ENCODE measurements at places on chromosomes 2 and 18. TPM values are rescaled to one million over a fixed set of nuclear protein-coding genes. Genes with fewer than 3 reads are reported as not detected.

DNA sequence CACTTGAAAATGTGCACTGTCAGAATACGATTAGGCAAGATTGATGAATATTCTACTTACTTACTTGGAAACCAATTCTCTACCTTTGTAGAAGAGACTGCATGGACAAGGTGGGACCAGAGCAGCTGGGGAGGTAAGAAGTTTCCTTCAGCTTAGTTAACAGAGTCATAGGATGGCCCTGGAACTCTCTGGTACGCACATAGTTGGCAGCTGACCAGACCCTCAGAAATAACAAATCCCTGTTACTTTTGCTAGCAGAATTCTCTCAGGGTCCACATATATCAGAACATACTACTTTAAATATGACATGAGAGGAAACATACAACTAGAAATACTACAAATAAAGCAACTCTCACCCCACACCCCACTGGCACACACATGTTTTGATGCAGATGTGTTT lies 24.8 kb upstream of the STAT1 start:
- no peaks in the 10 kb centered on the region for H3K36me3 ChIP-seq
- no peak for DNase-seq
- no peak overlapping the region for H3K4me3 ChIP-seq
- no peak overlapping the region for H3K27ac ChIP-seq
- peaks cover 29% of the 10 kb centered on the region for H3K4me1 ChIP-seq

DNA sequence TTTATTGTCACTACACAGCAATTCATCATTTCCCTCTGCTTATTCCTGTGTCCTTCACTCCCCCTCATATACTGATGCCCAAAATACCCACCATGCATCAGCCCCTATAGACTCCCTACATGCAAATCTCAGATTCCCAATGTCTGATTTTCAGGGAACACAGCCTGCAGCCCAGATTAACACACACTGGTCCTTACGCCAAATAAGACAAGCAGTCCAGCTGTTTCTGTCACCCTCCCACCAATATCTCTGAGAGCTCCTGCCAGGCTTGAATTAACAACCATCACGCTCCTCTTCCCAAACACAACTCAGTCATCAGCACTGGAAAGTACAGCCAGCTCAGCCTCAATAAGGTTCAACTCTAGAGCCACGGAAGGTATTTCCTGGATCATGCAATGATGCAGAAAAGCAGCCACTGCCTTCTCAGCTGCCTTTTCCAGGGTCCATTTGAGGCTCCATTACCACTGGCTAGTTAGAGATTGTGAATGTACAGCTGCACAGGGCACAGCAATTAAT lies 39.0 kb upstream of the SLC35F5 start:
- H3K4me3 ChIP-seq = no peak overlapping the region
- H3K4me1 ChIP-seq = peaks cover 52% of the 10 kb centered on the region
- H3K27ac ChIP-seq = no peak overlapping the region

DNA sequence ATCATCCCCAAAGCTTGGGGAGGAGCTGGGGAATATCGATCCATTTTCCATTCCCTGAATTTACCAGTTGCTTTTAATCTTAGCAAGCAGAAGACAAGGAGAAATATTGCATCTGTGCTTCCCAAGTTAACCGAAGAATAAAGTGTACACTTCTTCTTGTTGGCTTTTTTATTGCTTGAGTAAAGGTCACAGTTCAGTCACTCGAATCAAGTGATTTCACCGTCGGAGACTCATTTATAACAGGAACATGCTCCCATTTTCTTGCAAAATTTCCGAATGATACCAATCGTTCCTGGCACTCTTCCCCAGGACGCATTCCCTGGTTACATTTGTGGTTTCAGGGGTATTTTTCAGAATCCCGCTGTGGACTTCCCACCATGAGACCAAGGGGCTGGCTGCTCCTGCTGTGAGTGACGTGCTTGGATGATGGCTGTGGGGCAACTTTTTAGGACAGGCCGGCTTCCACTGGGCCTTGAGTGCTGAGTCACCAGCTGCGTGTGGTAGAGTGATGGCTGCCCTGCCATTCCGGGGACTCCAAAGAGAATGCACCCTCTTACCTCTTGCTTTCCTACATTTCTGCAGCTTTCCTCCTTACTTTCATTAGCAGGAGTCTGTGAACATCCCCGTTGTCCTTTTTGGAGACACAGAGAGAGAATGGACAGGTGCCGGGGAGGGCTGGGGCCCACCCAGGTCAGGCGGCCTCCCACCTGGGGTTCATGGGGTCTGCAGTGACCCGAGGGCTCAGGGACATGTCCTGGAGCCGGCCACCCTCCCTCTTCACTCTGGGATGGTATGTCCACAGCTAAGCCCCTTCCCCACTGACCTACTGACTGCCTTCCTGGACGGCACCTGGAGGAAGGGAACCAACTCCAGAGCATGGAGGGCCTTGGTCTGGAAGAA lies 60.7 kb upstream of the HDAC4 start:
- H3K27me3 ChIP-seq = peaks cover 49% of the 10 kb centered on the region
- DNase-seq = no peak

DNA sequence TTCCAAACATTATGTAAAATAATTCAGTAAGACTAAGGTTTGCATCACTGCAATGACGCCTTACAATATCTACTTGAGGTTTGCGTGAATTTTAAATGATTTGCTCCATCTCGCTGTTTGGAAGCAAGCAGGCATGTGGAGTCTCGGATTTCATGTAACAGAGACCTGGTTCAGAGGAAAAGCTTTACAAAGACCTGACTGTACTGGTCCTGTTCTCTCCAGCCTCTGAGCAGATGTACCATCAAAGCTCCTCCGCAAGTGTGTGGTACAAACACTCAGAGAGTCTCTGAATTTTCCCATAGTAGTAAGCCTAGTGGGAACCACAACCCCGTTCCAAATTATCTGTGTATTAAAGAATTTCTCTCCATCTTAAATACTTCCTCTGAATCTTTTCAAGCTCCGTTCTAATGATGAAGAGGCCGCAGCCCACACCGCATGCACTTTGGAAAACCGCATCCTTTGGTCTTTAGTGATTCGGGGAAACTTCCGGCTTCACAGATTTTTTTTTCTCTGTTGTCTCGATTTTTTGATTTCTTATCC lies 728.1 kb upstream of the SOX11 start:
- H3K36me3 ChIP-seq = no peaks in the 10 kb centered on the region
- no peak overlapping the region for H3K4me3 ChIP-seq
- no peak for DNase-seq
- no peak overlapping the region for H3K27ac ChIP-seq
- no peaks in the 10 kb centered on the region for H3K27me3 ChIP-seq

- no peaks in the 10 kb centered on the region for H3K36me3 ChIP-seq
- H3K27me3 ChIP-seq = peaks cover 31% of the 10 kb centered on the region
- no peak overlapping the region for H3K27ac ChIP-seq
- H3K4me1 ChIP-seq = no peaks in the 10 kb centered on the region
- DNase-seq = no peak
These were observed 6.0 kb downstream of the LHCGR start for GRCh38 chr2:48749291-48750127.

DNA sequence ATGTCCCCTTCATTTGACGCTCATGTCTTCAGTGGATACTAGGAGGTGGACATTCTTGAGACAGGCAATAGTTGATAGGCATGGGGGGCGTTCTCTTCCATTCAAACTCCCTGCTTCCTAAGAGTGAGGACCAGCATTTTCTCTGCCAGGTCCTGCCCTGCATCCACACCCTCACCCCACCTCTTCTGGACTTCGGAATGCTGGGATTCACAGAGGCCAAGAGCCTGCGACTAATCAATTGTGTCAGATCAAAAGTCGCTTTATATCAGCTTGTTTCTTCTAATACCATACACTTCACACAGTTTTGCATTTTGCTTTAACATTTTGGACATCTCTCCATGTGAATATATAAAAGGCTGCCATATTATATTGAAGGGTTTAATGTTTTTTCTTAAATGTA lies 210.7 kb downstream of the CCDC102B start:
- no peak overlapping the region for H3K4me3 ChIP-seq
- DNase-seq = no peak
- no peaks in the 10 kb centered on the region for H3K4me1 ChIP-seq
- no peaks in the 10 kb centered on the region for H3K27me3 ChIP-seq
- H3K36me3 ChIP-seq = no peaks in the 10 kb centered on the region
- no peak overlapping the region for H3K27ac ChIP-seq

- H3K36me3 ChIP-seq = peaks cover 4% of the 10 kb centered on the region
- no peak overlapping the region for H3K4me3 ChIP-seq
- no peaks in the 10 kb centered on the region for H3K27me3 ChIP-seq
These were observed 41.9 kb downstream of the RPIA start for GRCh38 chr2:88733155-88733902.

GRCh38 chr2:84972932-84973331 lies 2.0 kb downstream of the KCMF1 start:
- peaks cover 16% of the 10 kb centered on the region for H3K4me1 ChIP-seq
- no peak overlapping the region for H3K27ac ChIP-seq
- DNase-seq = no peak
- H3K4me3 ChIP-seq = peak overlapping the region; percentile 71
- peaks cover 60% of the 10 kb centered on the region for H3K36me3 ChIP-seq
- H3K27me3 ChIP-seq = no peaks in the 10 kb centered on the region

DNA sequence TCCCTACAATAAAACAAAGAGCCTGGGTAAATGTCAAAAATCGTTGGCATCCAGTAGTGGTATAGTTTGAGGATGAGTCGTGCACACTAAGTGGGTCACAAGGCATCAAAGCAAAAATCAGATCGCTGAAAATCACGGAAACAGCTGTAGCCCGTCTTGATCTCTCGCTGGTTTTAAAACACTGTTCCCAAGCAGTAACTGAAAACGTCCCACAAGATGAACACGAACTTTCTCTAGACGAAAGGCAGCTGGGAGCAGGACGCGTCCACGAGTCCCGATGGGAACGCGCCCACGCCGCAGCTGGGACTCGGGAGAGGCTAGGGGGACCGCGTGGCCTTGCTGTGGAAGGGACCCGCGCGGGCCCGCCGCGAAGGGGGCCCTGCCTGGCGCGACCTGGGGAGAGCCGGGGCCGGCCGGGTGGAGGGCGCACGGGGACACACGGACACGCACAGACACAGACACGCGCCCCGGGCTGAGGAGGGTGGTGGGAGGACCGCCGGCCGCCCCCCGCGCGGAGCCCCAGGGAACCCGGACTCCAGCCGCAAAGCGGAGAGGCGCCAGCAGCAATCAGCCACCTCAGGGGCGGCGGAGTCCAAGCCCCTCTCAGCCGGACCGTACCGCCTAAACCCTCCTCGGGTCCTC lies 651 bp downstream of the STK17B start:
- H3K4me3 ChIP-seq = peak overlapping the region; percentile 82
- peaks cover 36% of the 10 kb centered on the region for H3K4me1 ChIP-seq
- DNase-seq = no peak

GRCh38 chr18:34626404-34627136 lies 83.5 kb upstream of the DTNA start:
- no peak for DNase-seq
- H3K27ac ChIP-seq = no peak overlapping the region
- no peaks in the 10 kb centered on the region for H3K36me3 ChIP-seq
- H3K4me3 ChIP-seq = no peak overlapping the region
- H3K4me1 ChIP-seq = no peaks in the 10 kb centered on the region

DNA sequence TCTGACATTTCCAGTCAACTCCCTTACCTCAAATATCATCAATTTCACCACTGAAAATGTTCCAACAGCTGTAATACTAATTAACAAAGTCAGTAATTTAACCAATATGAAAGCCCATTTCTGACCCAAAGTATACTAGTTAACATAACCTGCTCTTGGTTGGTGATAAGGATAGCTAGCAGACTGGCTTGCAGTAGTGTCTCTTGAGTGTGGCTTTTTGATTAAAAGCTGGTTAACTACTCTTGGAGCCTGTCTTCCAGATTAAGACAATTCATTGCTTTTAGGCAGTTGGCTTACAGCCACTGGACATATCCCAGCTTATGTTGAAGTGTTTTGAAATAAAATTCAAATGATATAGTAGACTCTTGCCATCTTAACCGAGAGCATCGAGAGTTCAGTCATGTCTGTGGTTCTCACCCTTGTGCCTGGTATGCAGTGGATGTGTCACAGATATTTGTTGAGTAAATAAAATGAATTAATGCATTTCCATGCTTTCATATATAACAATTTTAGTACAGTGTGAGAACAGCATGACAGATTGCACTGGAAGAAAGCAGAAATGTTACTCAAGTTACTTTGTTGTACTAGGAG lies 158.1 kb downstream of the TANC1 start:
- H3K36me3 ChIP-seq = peaks cover 9% of the 10 kb centered on the region
- no peaks in the 10 kb centered on the region for H3K27me3 ChIP-seq
- no peak overlapping the region for H3K27ac ChIP-seq
- DNase-seq = no peak

- peaks cover 22% of the 10 kb centered on the region for H3K4me1 ChIP-seq
- H3K27ac ChIP-seq = no peak overlapping the region
- H3K27me3 ChIP-seq = no peaks in the 10 kb centered on the region
- peaks cover 15% of the 10 kb centered on the region for H3K36me3 ChIP-seq
- H3K4me3 ChIP-seq = no peak overlapping the region
- no peak for DNase-seq
These were observed 31.2 kb downstream of the SMAD7 start for GRCh38 chr18:48919547-48919946.

- no peak overlapping the region for H3K4me3 ChIP-seq
- peaks cover 13% of the 10 kb centered on the region for H3K4me1 ChIP-seq
- no peak overlapping the region for H3K27ac ChIP-seq
- no peak for DNase-seq
- H3K27me3 ChIP-seq = no peaks in the 10 kb centered on the region
These were observed 45.5 kb upstream of the PTH2R start for GRCh38 chr2:208361077-208361441.

DNA sequence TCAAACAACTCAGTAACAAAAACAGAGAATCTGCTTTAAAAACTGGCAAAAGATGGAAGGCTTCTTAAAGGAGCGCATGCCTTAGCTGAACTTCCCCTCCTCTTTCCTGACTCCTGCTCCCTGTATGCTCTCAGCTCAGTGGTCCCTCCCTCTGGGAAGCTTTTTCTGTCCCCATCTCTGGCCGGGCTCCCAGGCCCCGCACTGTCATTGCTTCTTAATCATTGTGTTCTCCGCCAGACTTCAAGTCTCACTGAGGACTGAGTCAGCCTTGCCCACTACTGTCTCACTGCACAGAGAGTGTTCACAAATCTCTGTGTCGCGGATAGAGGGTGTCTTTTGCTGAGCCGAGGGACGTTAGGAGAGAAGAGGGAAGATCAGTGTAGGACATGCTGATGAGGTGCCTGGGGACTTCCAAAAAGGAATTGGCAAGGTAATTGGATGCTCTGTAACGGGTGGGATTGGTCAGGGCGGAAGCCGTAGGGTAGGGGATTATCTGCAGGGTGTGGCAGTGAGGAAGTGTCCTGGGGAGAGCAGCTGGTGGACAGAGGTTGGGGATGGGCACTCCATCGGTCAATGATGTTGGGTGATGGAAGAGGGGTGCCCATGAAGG lies 16.2 kb downstream of the TOGARAM2 start:
- peaks cover 28% of the 10 kb centered on the region for H3K27me3 ChIP-seq
- H3K36me3 ChIP-seq = no peaks in the 10 kb centered on the region
- DNase-seq = no peak
- no peak overlapping the region for H3K4me3 ChIP-seq
- H3K4me1 ChIP-seq = peaks cover 10% of the 10 kb centered on the region

- H3K4me3 ChIP-seq = no peak overlapping the region
- DNase-seq = no peak
- H3K27me3 ChIP-seq = no peaks in the 10 kb centered on the region
- H3K36me3 ChIP-seq = no peaks in the 10 kb centered on the region
- no peak overlapping the region for H3K27ac ChIP-seq
- peaks cover 29% of the 10 kb centered on the region for H3K4me1 ChIP-seq
These were observed 197.2 kb downstream of the MYO3B start for GRCh38 chr2:170375192-170375591.

GRCh38 chr18:42401131-42401673 lies 446.2 kb downstream of the PIK3C3 start:
- H3K36me3 ChIP-seq = no peaks in the 10 kb centered on the region
- H3K4me1 ChIP-seq = no peaks in the 10 kb centered on the region
- H3K27me3 ChIP-seq = no peaks in the 10 kb centered on the region
- H3K4me3 ChIP-seq = no peak overlapping the region

The XDH gene
- total RNA-seq = 4.2 TPM

The MAP3K19 gene
- not detected for total RNA-seq
